ENCODE measurements at places on chromosomes 3 and 15.

GRCh38 chr3:173912126-173912525 lies 514.6 kb downstream of the NLGN1 start:
- peak; percentile 16 for DNase-seq

- DNase-seq, result peak; percentile 13
These were observed 388 bp downstream of the DAPK2 start for GRCh38 chr15:64045774-64046420.

DNA sequence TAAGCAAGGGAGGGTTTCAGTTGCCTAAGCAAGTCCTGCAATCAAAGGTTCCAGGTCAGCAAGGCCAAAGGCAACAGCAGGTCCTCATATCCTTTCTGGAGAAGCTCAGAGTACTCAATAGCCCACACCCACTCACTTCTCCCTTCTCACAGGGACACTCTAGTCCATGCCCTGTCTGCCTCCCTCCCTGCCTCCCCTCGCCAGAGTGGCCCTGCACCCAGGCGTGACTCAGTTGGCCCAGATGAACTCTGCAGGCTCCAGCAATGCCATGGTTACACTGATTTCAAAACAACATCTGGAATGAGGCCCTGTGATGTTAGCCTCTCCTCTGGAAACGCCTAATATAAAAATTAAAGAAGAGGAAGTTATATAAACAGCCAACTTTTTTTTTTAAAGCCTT lies 32.9 kb downstream of the IL16 start:
- DNase-seq, result no peak

- DNase-seq, result no peak
These were observed 7.8 kb downstream of the RAB5A start for GRCh38 chr3:19954676-19955075.

- DNase-seq, result peak; percentile 79
These were observed 92.8 kb upstream of the UBE2E1 start for GRCh38 chr3:23712656-23713559.

- peak; percentile 79 for DNase-seq
These were observed 121.3 kb downstream of the RPLP1 start for GRCh38 chr15:69573815-69574475.

GRCh38 chr3:53192608-53193007 lies 31.6 kb downstream of the PRKCD start:
- DNase-seq, result no peak

GRCh38 chr15:26087881-26088280 lies 224.8 kb upstream of the ATP10A start:
- DNase-seq, result peak; percentile 4

DNA sequence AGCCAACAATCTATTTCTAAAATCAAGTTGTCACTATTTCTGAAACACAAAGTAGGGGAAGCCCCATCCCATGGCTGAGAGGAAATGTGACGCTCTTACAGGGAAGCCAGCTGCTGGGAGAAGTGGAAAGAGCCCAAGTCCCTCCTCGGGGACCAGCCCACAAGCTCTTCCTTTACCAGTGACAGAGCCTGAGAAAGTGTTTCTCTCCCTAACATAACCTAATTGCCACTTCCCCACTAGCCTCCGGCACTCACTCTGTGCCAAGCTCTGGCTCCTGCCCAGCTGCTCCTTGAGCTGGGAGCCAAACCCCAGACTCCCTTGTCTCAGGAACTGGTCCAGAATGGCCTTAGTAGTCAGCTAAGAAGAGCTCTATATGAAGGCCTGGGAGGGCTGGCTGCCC lies 42.9 kb downstream of the TNFAIP8L3 start:
- DNase-seq, result no peak
